Stimulated activated CD4-positive, alpha-beta T cell treated with anti-CD3 and anti-CD28 coated beads, Interleukin-2, amount 100 ng/mL, for 48 hours (primary cell): ENCODE measurements at places on chromosomes 7 and 10.

- DNase-seq, result no peak
Measured at GRCh38 chr10:95964756-95965155, 57.0 kb downstream of the CC2D2B start.

GRCh38 chr10:44193567-44194220 is 191.2 kb downstream of the CXCL12 start:
- DNase-seq, result no peak

DNA sequence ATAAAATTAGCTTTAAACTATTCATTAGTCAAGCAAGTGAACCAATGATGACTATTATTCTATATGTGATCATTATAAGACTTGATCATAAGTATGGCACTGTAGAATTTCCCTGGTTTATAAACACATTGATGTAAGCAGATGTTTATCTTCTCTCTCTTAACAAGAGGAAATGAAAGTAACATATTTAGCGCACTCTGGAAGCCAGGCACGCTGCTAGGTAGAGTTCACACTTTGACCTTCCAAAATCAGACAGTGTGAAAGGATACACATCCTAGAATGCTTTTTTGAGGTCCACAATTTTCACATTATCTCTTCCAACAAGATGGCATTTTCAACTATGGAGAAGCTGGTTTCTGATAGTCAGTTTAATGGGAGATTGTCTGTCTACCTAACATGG is 529.4 kb upstream of the IGFBP3 start:
- DNase-seq, result no peak

DNA sequence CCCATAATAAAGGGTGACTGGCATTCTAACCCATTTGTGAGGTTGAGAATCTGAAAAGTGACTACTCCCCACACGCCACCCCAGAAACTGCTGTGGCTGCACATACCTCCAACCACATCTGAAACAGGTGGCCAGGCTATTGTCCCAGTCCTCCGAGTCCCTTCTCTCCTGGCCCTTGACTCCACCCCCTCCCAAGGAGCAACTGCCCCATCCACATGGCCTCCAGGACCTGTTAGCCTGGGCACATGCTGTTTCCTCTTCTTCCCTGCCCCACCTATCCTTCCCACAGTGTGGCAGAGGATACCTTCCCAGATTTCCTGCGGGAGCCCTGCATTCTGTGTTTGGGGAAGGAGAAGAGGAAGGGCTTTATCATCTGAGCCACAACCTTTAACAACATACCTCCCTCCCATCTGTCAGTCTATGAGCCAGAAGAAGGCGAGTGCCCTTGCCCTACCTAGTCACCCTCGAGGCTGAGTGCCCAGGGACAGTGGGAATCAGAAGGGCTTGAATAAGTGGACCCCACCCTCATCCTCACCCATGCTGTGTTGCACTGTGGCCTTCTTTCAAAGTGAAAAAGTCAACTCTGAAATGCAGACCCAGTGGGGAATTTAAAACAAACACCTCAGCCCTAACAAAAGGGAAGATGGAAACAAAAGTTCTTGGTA is 11.9 kb downstream of the STEAP1B start:
- DNase-seq, result no peak

GRCh38 chr10:101453318-101453717 is 99.4 kb downstream of the BTRC start:
- DNase-seq, result no peak

GRCh38 chr7:30730097-30730496 is 21.8 kb upstream of the INMT start:
- DNase-seq, result no peak

- no peak for DNase-seq
Measured at GRCh38 chr7:137395420-137395819, 51.9 kb upstream of the PTN start.

- DNase-seq, result no peak
Measured at GRCh38 chr7:18268571-18268970, 227.0 kb upstream of the HDAC9 start.

GRCh38 chr7:3991731-3992231 is 690.3 kb upstream of the FOXK1 start:
- DNase-seq, result no peak

GRCh38 chr10:50604049-50604640 is 19.6 kb downstream of the SGMS1 start:
- no peak for DNase-seq
